SJSA1 (cell line): ENCODE measurements at places on chromosomes 3 and 15. TPM values are rescaled to one million over a fixed set of nuclear protein-coding genes. Genes with fewer than 3 reads are reported as not detected.

- no peak for DNase-seq
- no peak overlapping the region for H3K27ac ChIP-seq
- no peaks in the 10 kb centered on the region for H3K36me3 ChIP-seq
Observed at GRCh38 chr15:91199511-91199910, 99.5 kb downstream of the SV2B start.

- no peak overlapping the region for H3K27ac ChIP-seq
- DNase-seq, result no peak
- peaks cover 10% of the 10 kb centered on the region for H3K4me1 ChIP-seq
- H3K36me3 ChIP-seq, result no peaks in the 10 kb centered on the region
- H3K4me3 ChIP-seq, result no peak overlapping the region
Observed at GRCh38 chr3:124605781-124606579, 124.3 kb upstream of the UMPS start.

GRCh38 chr3:179768080-179768479 lies 115.2 kb downstream of the USP13 start:
- H3K27ac ChIP-seq, result no peak overlapping the region
- H3K4me3 ChIP-seq, result no peak overlapping the region
- H3K27me3 ChIP-seq, result no peaks in the 10 kb centered on the region
- DNase-seq, result peak; percentile 6
- H3K4me1 ChIP-seq, result no peaks in the 10 kb centered on the region

GRCh38 chr3:194382892-194383223 lies 13.3 kb upstream of the LRRC15 start:
- DNase-seq, result no peak
- H3K27ac ChIP-seq, result no peak overlapping the region
- H3K4me3 ChIP-seq, result no peak overlapping the region

- H3K27ac ChIP-seq, result peak overlapping the region; percentile 97
- no peaks in the 10 kb centered on the region for H3K27me3 ChIP-seq
- H3K4me1 ChIP-seq, result peaks cover 68% of the 10 kb centered on the region
- DNase-seq, result no peak
- H3K36me3 ChIP-seq, result no peaks in the 10 kb centered on the region
Observed at GRCh38 chr3:45057557-45057956, 31.5 kb downstream of the CLEC3B start.

DNA sequence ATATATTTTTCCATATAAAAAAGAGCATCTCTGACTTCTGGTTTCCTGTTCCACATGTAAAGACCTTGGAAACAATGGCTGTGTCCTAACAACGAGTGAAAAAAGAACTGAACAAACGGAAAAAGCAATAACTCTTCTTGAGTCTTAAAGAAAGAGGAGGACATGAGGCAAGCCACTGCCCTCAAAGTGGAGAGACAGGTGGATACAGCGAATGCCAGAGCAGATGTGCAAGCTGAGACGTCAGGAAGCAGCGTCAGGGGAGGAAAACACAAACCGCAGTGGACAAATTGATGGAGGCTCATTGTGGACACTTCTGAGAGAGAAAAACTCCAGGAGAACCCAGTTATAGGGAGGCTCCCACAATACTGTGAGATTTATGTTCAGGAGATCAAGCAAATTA lies 208.0 kb upstream of the MME start:
- H3K27ac ChIP-seq, result no peak overlapping the region
- no peak overlapping the region for H3K4me3 ChIP-seq
- H3K27me3 ChIP-seq, result no peaks in the 10 kb centered on the region
- no peak for DNase-seq
- no peaks in the 10 kb centered on the region for H3K36me3 ChIP-seq

DNA sequence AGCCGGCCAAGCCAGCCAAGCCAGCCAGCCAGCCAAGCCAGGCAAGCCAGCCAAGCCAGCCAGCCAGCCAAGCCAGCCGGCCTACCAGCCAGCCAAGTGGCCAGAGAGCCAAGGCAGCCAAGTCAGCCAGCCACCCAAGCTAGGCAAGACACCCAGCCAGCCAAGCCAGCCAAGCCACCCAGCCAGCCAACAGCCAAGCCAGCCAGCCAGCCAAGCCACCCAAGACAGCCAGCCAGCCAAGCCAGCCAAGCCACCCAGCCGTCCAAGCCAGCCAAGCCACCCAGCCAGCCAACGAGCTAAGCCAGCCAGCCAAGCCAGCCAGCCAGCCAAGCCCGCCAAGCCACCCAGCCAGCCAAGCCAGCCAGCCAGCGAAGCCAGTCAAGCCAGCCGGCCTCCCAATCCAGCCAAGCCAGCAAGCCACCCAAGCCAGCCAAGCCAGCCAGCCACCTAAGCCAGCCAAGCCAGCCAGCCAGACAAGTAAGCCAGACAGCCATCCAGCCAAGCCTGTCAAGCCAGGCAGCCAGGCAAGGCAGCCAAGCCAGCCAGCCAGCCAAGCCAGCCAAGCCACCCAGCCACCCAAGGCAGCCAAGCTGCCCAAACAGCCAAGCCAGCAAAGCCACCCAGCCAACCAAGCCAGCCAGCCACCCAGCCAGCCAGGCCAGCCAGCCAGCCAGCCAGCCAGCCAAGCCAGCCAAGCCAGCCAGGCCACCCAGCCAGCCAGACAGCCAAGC lies 200.5 kb downstream of the GOLGA6L6 start:
- no peaks in the 10 kb centered on the region for H3K4me1 ChIP-seq
- H3K4me3 ChIP-seq, result no peak overlapping the region
- H3K27me3 ChIP-seq, result no peaks in the 10 kb centered on the region
- no peak for DNase-seq
- no peak overlapping the region for H3K27ac ChIP-seq
- H3K36me3 ChIP-seq, result no peaks in the 10 kb centered on the region

DNA sequence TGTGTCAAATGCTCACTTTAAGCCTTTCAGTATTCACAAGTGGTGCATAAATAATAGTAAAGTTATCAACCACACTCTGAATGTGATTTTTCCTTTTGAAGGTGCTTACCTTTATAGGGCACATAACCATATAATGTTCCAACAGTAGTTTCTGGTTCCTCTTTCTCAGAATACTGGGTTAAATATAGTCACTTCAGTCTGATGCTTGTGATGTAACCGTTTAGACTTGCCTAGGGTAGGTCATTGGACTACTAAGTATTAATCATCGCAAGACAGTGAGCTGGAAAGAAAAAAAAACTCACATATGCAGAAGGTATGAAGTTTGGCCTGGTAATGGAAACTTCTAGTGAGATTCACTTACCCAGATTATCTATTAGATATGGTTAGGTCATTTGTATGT lies 1.9 kb downstream of the KBTBD8 start:
- no peak overlapping the region for H3K4me3 ChIP-seq
- no peak for DNase-seq
- H3K27me3 ChIP-seq, result no peaks in the 10 kb centered on the region

- H3K4me3 ChIP-seq, result no peak overlapping the region
- peaks cover 2% of the 10 kb centered on the region; the same call in 1 of the 2 replicates for H3K36me3 ChIP-seq
- no peaks in the 10 kb centered on the region for H3K27me3 ChIP-seq
- H3K27ac ChIP-seq, result no peak overlapping the region
Observed at GRCh38 chr15:51536965-51537574, 85.5 kb downstream of the DMXL2 start.

Gene KLHL40
- not detected in 2 replicates for total RNA-seq

Gene SPINK8
- total RNA-seq, result not detected in 2 replicates

Gene ZIC1
- total RNA-seq, result 7.1 and 10.9 TPM in 2 replicates

Gene C15orf39
- 21.8 and 22.7 TPM in 2 replicates for total RNA-seq

Gene PLA1A
- total RNA-seq, result 0.16 and 1.4 TPM in 2 replicates
